Fibroblast of the aortic adventitia (primary cell): ENCODE measurements at places on chromosomes 3 and 15. TPM values are rescaled to one million over a fixed set of nuclear protein-coding genes. Genes with fewer than 3 reads are reported as not detected.
A peak's percentile ranks its signal among the peaks of the same experiment; 100 is the strongest.

The SLC2A2 gene
- total RNA-seq: not detected in 2 replicates

The LRRIQ4 gene
- 0.09 TPM in 1 of 2 replicates, not detected in the other for total RNA-seq

The PCOLCE2 gene
- total RNA-seq: 31.6 and 98.4 TPM in 2 replicates

DNA sequence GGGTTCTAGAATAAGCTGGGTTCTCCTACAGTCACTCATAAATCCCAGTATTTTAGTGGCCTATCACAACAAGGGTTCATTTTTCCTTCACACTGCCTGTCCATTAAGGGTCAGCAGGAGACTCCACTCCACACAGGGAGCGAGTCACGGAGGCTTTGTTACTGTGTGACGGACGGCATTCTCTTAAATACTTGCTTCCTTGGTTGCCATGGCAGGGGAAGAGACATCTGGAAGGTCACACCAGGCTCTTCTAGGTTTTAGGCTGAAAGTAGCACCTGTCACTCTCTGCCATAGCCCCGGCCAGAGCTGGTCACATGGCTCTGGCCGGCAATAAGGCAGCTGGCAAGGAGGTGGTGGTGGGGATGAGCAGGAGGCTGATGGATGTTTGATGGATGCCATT lies 89.4 kb upstream of the ANKRD34C start:
- no peak for DNase-seq

GRCh38 chr3:174436367-174436766 lies 422.8 kb upstream of the NAALADL2 start:
- DNase-seq: no peak

GRCh38 chr3:162487138-162487537 lies 990.5 kb downstream of the OTOL1 start:
- DNase-seq: no peak

GRCh38 chr3:72679540-72680198 lies 168.6 kb downstream of the SHQ1 start:
- DNase-seq: peak; percentile 52

DNA sequence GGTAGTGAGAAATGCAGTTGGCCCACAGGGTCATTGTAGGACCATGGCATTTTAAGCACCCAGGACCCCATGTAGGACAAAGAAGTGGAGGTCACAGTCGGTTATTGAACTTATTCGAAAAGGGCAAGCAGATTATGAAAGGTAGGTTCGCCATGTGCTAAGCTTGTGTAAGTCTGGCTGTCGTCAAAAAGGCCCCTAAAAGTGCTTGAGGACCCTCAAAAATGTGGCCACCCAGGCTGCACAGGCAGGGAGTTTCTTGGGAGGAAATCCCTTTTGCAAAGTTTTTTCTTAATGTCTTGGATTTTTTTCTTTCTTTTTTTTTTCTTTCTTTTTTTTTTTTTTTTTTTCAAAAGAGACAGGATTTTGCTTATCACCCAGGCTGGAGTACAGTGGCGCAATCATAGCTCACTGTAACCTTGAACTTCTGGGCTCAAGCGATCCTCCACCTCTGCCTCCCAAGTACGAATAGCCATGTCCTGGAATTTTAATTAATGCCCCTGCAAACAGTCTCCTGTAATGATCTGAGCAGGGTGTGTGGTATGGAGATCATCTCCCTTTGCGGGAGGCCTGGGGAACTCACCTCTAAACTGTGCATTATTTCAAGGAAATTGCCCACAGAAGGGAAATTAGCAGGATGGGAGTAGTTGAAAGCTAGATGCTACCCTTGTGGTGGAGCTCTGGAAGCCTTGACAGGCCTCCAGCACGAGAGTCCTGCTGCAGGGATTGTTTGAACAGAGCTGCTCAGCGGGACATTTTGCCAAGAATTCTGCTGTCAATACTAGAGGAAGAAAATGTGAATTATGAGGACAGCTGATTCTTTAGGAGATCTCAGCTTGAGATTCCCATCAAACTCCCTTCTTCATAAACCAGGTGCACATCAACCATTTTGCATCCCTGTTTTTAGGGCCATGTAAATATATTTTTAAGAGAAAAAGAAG lies 28.4 kb downstream of the THSD4 start:
- DNase-seq: no peak

DNA sequence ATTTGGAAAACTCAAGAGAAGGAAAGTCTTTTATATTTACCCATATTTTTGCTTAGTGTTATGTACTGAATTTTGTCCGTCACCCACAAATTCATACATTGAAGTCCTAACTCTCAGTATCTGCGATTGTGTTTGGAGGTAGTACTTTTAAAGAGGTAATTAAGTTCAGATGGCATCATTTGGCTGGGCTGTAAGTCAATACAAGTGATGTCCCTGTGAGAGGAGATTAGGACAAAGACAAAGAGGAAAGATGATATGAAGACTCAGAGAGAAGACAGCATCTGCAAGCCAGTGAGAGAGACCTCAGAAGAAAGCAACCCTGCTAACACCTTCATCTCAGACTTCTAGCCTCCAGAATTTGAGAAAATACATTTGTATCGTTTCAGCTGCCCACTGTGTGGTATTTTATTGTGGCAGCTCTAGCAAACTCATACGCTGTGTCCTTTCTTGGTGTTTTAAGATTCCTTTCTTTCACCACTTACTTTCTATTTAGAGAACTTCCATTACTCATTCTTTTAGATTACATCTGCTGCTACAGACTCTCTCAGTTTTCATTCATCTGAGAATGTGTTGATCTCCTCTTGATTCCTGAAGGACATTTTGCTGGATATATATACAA lies 17.0 kb downstream of the LRCH3 start:
- DNase-seq: no peak

DNA sequence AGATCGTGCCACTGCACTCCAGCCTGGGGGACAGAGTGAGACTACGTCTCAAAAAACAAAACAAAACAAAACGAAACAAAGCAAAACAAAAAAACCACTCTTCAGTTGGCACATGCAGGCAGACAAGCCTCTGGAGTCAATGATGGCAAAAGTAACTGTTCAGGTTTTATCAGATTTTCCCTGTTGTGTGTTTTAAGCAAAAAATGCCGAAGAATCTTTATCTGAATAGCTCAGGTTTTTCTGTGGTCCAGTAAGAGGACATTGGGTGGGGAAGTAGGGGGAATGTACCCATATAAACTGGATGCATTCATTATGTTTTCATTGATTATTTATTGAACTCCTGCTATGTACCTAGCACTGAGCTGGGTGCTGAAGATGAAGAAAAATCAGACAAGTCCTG lies 20.8 kb upstream of the BCL2A1 start:
- no peak for DNase-seq

DNA sequence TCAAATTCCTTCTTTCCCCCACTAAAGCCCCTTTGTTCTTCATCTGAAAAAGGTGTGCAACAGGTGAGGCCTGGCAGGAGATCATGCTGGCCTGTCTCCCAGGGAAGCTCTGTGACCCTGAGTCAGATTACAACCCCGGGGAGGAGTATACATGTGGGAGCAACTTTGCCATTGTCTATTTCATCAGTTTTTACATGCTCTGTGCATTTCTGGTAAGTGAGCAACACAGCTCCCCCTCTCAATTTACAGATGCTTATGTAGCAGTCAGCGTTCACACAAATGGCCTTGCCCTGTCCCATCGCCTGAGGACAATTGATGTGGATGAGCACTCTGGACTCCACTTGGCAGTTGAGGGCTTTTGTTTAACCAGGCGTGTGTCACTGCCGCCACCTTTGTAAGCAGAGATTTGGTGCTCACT lies 70.4 kb downstream of the CHDH start:
- no peak for DNase-seq

DNA sequence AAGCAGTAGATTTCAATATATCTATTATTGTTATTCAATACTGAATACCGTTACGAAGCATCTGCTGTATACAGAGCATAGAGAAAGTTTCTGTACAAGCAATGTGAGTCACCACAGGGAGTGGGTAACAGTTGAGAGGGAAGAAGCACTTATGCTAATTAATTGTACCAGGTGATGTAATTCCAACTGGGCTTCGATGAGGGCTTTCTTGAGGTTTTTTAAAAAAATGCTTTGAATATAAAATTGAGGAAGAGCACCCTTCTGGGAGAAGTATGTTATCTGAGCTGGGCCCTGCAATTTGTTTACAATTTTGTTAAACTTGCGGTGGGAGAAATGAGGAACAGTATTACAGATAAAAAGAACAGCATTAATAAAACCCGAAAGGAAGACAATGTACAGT lies 197.9 kb downstream of the TPRG1 start:
- DNase-seq: no peak

DNA sequence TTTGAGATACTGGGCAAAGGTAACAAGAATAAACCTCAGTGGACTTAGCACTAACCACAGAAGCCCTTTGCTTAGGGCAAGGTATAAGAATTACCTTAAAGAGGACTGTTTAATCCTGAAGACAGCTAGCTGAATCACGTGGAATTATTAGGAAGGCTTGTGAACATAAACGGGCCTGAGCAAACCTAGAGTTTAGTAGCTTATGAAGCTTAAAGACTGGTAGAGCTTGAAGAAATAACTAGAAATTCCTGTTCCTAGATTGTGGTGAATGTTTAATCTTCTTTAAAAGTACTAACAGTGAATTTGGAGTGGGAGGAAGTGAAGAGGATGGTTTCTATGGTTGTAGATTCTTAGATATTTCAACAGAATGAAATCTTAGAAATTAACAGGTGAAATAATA lies 428.9 kb upstream of the THRB start:
- no peak for DNase-seq

DNA sequence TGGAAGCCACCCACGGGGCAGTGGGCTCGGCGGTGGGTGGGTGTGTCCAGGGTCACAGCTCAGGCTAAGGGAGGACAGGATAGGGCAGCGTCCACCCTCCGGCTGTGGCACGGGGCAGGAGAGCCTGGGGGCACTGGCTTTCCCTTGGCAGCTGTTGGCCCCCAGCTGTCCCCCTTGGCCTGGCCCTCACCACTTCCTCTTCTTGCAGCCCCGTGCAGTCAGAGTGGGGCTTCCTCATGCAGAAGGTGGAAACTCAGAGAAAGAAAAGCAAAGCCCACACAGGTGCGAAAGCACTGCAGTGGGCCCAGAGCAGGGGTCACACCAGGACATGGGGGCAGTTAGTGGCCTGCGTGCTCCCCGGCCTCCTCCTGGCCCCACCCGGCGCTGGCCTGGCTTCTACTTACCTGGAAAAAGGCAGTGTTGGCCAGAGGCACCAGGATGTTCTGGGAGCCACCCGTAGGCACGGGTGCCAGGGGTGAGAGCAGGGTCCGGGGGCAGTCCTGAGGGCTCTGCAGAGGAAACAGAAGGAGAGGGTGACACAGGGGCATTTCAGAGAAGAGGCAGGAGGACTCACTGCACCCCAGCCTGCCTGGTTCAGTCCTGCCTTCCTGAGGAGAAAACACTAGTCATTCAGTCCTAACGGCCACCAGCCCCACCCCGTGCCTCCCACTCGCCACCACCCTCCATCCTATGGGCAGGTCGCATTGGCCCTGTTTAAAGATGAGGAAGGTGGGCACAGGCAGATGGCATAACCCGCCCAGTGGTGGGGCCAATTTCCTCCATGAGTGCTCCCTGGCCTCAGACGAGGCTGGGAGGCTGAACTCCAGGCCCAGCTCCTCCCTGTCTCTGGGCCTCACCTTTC lies 28.3 kb downstream of the PLXND1 start:
- no peak for DNase-seq

DNA sequence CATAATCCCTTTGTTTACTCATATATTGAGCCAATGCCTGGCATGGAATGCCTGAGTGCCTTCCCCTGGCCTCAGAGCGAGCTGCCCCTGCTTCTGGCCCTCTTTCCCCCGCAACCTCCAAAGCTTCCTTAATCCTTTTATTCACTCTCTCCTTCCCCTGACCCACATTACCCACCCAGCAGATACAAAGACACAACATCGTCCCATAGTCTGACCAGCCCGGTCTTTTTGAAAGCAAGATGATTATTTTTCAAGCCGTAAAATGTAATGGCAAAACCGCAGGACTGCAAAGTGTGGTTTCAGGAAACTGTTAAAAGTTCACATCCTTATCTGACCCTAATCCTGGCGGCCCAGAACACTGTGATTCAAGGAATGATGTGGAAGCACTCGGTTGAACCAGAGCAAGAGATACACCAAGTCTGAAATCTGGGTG lies 78.4 kb upstream of the LRTM1 start:
- DNase-seq: no peak
